ENCODE measurements at places on chromosomes 13 and 19.

DNA sequence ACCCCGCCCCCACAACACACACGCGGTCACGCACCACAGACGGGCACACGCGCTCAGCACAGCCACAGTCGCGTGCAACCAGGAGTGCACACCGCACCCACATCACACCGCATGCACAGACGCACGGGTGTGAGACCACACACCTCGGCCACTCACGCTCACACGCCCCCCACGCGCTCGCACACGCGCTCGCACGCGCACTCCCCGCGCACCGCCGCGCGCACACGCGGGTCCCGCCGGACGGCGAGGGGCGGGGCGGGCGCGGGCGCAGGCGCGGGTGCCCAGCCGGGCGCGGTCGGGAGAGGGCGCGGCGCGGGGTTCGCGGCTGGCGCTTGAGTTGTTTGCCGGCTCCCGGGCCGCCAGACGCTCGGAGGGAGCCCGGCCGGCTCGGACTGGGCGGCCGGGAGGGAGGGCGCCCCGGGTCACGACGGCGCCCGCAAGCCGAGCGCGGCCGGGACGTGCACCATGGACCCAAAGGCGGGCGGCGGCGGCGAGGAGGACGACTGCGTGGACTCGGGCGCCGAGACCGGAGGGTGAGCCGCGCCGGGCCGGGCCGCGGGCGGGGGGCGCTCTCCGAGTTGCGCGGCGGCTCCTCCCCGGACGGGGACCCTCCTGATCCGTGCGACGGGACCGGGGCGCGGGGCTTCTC, at the start of gene FAM124A:
TSS of gene FAM124A (plus strand) at position 362 of the 649 bp plus-strand sequence. CDS start at position 466, 104 bp downstream.
- DNase-seq = peak; percentile 89

DNA sequence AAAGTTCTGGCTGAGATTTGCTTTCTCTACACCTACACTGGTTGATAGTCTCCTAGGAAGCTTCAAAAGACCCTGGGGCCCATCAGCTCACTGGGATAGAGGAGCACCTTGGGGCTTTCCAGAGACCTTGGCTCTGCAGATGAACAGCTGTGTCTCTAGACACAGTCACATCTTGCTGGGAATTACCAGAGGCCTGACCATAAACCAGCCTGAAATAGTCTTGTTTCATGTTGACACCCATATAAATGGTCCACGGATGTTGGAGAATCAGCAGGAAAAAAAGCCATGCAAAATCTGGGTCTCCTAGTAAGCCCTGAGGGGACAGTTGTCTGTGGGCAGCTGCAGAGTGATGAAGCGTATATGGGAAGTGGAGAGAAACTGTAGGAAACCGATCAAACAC, 207.6 kb downstream of the DNAJC15 start:
- DNase-seq = no peak

- no peak for DNase-seq
Measured at GRCh38 chr13:39540929-39541605, 61.9 kb downstream of the LHFPL6 start.

GRCh38 chr13:33690354-33690753, 127.6 kb upstream of the RFC3 start:
- no peak for DNase-seq

GRCh38 chr19:44722131-44723121, 23.5 kb downstream of the CEACAM16 start:
- no peak for DNase-seq

DNA sequence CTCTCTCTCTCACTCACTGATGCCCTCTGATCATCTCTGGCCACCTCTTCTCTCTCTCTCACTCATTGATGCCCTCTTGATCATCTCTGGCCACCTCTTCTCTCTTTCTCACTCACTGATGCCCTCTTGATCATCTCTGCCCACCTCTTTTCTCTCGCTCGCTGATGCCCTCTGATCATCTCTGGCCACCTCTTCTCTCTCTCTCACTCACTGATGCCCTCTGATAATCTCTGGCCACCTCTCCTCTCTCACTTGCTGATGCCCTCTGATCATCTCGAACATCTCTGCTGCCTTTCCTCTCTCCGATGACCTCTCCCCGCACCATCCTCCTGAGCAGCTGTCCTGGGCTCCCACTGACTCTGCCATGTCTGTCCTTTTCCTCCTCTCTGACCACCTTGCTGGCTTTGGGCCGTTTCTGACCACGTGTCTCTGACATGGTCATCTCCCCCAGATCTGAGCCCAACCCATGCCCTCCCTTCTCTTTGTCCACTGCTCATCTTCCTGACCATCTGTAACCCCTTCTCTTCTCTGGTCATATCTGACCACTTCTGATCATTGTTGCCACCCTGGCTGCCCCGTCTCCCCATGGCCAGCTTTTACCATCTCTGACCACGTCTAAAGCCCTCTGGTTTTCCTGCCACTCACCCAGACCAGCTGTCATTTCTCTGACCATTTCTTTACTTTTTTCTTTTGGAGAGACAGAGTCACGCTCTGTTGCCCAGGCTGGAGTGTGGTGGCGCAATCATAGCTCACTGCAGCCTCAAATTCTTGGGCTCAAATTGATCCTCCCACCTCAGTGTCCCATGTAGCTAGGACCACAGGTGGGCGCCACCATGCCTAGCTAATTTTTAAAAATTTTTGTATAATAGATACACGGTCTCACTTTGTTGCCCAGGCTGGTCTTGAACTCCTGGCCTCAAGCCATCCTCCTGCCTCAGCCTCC, 2.4 kb downstream of the LRFN3 start:
- no peak for DNase-seq

Measured in SK-N-SH (cell line).